ENCODE measurements at places on chromosomes 1 and 21.

- DNase-seq, result no peak
These were observed 187.7 kb upstream of the USP24 start for GRCh38 chr1:55402671-55403464.

DNA sequence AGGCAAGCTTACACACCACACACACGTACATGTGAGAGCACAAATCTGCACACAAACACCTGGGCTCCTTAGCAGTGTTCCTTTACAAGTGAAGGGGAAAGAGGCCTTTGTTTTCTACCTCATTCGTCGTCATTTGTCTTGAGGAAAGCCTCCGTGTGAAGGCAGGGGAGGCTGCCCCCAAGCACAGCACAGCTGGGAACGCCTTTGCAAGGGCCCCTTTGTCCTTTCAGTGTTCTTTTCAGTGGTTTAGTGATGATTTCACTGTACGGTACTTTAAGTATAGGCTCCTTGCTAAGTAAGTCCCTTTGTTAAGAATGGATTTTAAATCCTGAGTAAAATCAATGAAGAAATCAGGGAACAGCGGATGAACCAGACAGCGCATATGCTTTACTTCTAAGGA lies 94.1 kb downstream of the PGBD5 start:
- DNase-seq, result no peak

GRCh38 chr1:14310476-14310875 lies 288.0 kb upstream of the KAZN start:
- no peak for DNase-seq

DNA sequence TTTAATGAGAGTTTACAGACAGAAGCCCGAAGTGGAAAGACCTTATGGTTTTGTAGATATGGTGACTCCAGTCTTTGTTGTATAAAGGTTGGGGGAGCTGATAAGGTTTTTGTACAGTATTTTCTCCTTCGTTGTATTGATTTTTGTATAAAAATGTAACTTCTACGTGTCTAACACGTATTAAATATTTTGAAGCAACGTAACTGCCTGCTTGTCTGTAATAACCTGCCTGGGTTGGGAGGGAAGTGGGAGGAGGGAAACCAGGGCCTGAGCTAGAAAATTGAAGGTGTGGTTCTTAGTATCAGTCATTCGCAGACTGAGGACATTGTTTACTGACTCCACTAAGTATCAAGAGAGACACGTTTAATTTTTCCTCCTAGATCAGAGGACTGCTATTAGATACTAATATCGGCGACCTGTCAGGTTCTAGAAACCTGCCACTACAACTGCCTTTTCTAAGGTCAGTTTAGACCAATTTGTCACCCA lies 2.2 kb downstream of the IER5 start:
- no peak for DNase-seq

DNA sequence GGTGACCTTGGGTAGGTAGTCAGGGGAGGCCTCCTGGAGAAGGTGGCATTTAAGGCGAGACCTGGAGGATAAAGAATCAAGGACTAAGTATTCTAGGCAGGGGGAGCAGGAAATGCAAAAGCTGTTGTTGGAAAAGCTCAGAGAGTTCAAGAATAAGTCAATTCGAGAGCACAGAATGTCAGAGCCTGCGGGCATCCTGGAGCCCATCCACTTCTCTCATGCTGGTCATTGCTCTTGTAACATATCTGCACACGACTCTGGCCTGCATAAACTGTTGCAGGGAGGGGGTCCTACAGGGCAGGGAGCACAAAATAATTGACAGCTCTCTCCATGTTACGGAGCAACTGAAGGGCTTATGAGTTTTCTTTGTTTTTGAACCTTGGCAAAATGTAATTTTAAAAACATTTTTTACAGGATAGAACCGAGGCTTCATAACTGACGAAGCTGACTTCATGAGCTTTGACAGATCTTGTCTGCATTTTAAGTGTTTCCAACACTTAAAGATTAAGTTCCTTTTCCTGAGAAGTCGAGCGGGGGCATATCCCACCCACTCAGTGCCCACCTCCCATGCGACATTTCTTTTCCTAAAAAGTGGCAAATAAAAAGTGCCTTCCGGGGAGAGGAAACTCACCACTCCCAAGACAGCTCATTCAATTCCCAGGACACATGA lies 4.2 kb downstream of the PLA2G5 start:
- DNase-seq, result no peak

DNA sequence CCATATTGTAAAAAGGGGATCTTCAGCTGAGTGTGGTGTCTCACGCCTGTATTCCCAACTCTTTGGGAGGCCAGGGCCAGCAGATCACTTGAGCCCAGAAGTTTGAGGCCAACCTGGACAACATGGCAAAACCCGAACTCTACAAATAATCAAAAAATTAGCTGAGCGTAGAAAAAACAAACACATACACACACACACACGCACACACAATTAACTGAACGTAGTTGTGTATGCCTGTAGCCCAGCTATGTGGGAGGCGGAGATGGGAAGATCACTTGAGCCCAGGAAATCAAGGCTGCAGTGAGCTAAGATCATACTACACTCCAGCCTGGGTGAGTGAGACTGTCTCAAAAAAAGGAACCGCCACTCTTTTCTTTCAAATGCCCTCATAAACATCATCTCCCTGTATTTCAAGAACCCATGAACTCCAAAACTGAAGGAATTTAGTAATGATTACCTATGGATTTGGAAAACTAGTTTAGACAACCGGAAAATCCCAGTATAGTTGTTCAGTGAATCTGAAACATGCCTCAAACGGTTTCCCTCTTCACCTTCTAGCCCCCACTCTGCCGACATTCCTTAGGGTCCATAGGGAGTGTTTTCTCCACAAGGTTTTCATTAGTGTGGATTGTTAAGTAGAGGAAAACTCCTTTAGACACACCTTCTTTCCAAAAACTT lies 4.5 kb downstream of the TXNIP start:
- DNase-seq, result no peak

GRCh38 chr1:241475671-241476070 lies 43.9 kb downstream of the FH start:
- DNase-seq, result no peak

DNA sequence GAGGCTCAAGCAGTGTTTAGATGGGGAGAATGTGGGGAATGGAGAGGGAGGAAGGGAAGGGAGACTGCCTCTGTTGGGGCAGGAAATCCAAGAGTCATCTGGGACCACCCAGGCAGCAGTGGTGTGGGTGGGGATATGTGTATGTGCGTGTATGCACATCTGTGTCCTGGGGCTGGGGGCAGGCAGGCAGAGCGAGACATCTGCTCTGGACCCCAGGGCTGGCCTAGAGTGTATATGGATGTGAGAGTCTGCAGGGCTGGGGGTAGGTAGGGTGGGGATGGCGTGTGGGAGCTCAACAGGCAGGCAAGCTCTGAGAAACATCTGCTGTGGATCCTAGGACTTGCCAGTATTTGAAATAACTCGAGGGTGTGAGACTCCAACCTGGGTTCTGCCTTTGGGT lies 3.5 kb downstream of the PTCH2 start:
- DNase-seq, result no peak

- no peak for DNase-seq
These were observed 21.5 kb upstream of the SLC44A5 start for GRCh38 chr1:75632350-75632949.

GRCh38 chr1:96465441-96465840 lies 256.1 kb upstream of the PTBP2 start:
- no peak for DNase-seq

- no peak for DNase-seq
These were observed 5.7 kb upstream of the IL10 start for GRCh38 chr1:206778031-206778430.

- no peak for DNase-seq
These were observed 28.0 kb downstream of the TAF5L start for GRCh38 chr1:229597877-229598276.

GRCh38 chr1:169731446-169731845 lies 2.4 kb downstream of the SELE start:
- no peak for DNase-seq

DNA sequence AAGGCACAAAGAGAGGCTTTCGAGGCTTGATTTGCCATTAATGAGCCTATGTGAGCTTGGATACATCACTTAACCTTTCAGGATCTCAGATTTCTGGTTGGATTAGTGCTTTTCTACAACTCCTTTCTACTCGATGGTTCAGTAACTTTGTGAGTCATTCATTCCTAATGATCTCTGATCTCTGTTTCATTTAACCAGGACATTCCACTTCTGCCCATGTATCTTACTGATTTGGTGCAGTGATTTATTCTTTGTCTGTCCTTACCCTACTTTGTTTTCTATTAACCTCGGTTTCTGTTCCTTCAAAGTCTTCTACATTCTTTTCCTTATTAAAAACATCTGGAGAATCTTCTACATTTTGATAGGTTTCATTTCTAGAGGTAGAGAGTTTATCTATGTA lies 94.6 kb upstream of the ZBTB18 start:
- DNase-seq, result no peak

- DNase-seq, result no peak
These were observed 126.7 kb upstream of the KLHDC7A start for GRCh38 chr1:18353992-18354391.

DNA sequence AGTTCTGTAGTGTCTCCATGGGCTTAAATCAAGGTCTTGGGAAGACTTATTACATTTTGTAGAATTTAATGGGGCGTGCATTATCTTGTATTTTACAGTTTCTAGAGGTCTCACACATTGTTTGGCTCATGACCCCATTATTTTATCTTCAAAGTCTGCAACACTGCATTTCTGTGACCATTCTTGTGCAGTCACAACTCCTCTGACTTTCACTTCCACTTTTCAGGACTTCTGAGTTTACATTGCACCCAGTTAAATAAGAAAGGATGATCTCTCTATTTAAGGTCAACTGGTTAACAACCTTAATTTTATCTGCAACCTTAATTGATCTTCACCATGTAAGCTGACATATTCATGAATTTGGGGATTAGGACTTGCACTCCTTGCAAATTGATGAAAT lies 1186.6 kb downstream of the MRPL39 start:
- no peak for DNase-seq

Measured in activated T-cell treated with anti-CD3 and anti-CD28 coated beads, Interleukin-2, amount 50 U/mL, for 48 hours (primary cell).